Skeletal muscle cell (primary cell): ENCODE measurements at places on chromosomes 16 and 17.

- peak; percentile 28 for DNase-seq
Measured at GRCh38 chr17:64418506-64419339, 28.1 kb upstream of the PECAM1 start.

- no peak for DNase-seq
Measured at GRCh38 chr17:73099511-73099910, 7.0 kb upstream of the SLC39A11 start.

DNA sequence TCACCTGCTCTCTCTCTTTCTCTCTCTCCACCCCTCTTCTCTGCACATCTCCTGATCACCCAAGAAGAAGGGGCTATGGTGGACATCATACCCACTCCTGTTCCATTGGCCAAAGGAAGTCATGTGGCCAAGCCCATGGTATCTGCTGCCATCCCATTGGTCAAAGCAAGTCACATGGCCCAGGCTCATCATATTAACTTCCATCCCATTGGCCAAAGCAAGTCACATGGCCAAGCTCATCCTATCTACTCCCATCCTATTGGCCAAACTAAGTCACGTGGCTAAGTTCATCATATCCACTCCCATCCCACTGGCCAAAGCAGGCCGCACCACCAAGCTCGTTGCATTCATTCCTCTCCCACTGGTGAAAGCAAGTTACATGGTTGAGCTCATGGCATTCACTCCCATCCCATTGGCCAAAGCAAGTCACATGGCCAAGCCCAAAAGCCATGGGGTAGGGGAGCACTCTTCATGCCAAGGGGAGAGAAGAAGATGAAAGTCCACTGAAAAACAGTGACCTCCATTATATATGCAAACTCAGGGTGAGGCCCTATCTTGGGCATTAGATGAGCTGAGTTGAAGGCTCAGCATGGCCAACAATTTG, 29.2 kb downstream of the SNX20 start:
- no peak for DNase-seq

DNA sequence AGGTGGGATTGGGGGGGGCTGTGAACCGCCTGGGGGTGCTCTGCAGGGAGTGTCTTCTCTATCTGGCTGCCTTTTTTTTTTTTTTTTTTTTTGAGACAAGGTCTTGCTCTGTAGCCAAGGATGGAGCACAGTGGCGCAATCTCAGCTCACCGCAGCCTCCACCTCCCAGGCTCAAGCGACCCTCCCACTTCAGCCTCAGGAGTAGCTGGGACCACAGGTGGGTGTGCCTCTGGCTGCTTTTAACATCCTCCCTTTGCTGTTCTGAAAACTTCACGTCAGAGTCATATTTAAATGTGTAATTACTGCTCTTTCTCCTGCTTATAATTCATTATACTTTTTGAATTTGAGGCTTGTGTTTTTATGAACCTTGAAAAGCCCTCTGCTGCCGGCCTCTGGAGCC, 78.4 kb downstream of the ZNF778 start:
- DNase-seq, result no peak

- DNase-seq, result no peak
Measured at GRCh38 chr16:27920391-27920891, 143.1 kb downstream of the GSG1L start.

GRCh38 chr17:76734080-76734840, 2.9 kb downstream of the SRSF2 start:
- no peak for DNase-seq

GRCh38 chr17:17897442-17897841, 60.7 kb upstream of the SREBF1 start:
- DNase-seq, result no peak

DNA sequence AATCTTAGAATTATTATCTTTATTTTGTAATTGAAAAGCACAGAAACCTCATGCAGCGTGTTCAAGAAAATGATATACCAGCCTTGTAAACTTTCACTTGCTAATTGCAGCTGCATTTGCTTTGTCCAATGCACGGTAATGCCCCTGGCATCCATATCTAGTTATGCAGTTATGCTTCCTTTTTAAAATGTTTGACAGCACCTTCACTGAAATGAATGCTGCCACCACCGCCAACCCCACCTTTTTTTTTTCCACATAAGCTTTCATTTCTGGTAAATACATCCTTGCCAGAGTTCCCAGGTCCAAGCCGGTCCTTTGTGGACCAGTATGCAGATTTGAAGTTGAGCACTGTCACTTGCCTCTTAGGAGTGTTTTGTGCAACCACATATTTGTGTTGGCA, 338.8 kb downstream of the WWOX start:
- no peak for DNase-seq

DNA sequence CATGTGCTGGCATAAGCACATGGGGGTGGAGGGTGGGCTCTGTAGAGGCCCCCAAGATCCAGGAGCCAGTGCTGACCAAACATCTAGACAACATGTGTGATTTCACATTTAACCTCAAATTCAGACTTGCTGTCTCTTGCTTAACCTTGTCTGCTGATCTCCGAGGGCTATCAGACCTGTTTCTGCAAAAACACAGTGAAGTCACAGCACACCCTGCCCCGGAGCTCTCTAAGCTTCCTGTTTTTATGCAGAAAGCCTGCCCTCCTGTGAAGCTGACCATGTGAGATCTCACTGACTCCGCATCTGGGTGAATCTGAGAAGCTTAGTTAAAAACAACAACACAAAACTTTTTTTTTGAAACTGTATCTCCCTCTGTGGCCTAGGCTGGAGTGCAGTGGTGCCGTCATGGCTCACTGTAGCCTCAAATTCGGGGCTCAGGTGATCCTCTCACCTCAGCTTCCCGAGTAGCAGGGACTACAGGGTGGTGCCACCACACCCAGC, 6.6 kb upstream of the DPEP2 start:
- no peak for DNase-seq
